Mesothelial cell of epicardium (in vitro differentiated cells): ENCODE measurements at places on chromosomes 13 and 19. TPM values are rescaled to one million over a fixed set of nuclear protein-coding genes. Genes with fewer than 3 reads are reported as not detected.

- no peak for DNase-seq
These were observed 309.1 kb downstream of the KLF12 start for GRCh38 chr13:73825143-73825542.

DNA sequence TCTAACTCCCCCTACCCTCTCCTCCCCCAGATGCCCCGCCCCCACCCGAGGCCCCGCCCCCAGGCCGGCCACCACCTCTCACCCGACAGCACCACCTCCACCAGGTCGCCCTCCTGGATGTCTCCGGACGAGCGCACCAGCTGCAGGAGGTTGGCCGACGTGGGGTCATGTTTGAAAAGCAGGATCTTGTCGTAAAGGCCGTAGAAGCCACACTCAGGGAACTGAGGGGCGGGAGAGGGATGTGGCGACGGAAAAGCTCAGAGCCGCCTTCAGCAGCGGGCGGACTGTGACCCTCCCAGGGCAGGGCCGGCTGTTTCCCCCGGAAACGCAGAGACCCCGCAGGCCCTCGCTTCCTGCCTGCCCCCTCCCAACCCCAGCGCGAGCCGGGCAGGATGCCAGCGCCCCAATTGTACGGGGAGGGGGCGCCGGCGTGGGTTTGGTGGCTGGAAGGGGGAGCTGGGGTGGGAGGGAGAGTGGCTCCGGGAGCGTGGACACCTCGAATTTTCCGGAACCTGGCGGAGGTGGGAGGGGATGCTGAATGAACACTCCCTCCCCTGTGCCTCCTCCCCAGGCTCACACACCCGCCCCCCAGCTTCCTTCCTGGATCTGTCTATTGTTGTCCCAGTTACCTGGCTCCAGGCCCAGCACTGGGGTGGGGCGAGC lies 3.0 kb downstream of the PRKD2 start:
- peak; percentile 62 for DNase-seq

TNFSF13B gene
- total RNA-seq = 1.1 to 2.1 TPM (median 1.6 TPM) in 3 replicates

IRF3 gene
- total RNA-seq = 89.4 to 101 TPM (median 95.0 TPM) in 3 replicates

GRCh38 chr13:27472441-27472840 lies 22.1 kb upstream of the MTIF3 start:
- no peak for DNase-seq

CEACAM1 gene
- total RNA-seq = 0.66 to 1.4 TPM (median 1.3 TPM) in 3 replicates

DNA sequence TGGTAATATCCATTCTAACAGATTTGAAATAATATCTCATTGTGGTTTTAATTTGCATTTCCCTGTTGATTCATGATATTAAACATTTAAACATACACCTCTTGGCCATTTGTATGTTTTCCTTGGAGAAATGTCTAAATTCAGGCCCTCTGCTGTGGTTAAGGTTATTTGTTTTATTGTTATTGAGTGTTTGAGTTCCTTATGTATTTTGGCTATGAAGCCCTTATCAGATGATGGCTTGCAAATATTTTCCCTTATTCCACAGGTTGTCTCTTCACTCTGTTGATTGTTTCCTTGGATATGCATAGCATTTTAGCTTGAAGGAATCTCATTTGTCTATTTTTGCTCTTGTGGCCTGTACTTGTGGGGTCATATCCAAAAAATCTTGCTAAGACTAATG lies 303.6 kb downstream of the GPC5 start:
- DNase-seq = no peak

- DNase-seq = peak; percentile 13
These were observed 87.5 kb downstream of the TSHZ3 start for GRCh38 chr19:31261603-31262212.

EHD2 gene
- total RNA-seq = 38.7 to 39.2 TPM (median 38.8 TPM) in 3 replicates

ERICH6B gene
- not detected in 3 replicates for total RNA-seq

ZNF547 gene
- 3.9 to 6.8 TPM (median 4.7 TPM) in 3 replicates for total RNA-seq

DNA sequence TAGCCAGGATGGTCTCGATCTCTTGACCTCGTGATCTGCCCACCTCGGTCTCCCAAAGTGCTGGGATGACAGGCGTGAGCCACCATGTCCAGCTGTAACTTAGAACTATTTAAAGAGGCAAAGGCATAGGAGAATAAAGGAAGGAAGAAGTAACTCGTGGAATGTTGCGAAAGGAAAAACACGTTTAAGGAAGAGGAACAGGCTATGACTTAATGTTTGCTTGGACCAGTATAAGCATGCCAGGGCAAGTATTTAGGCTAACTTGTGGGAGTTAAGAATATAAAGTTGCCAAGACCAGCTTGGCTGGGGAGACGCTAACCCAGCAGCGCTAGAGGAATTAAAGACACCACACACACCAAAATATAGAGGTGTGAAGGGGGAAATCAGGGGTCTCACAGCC lies 33.5 kb downstream of the ZNF844 start:
- no peak for DNase-seq

- no peak for DNase-seq
These were observed 62.6 kb downstream of the IER2 start for GRCh38 chr19:13212759-13213330.

- DNase-seq = no peak
These were observed 27.7 kb upstream of the POU2F2 start for GRCh38 chr19:42159942-42160341.

- no peak for DNase-seq
These were observed 10.9 kb downstream of the LTBP4 start for GRCh38 chr19:40611900-40612698.

FLT1 gene
- total RNA-seq = 4.9 to 6.5 TPM (median 5.5 TPM) in 3 replicates

DNA sequence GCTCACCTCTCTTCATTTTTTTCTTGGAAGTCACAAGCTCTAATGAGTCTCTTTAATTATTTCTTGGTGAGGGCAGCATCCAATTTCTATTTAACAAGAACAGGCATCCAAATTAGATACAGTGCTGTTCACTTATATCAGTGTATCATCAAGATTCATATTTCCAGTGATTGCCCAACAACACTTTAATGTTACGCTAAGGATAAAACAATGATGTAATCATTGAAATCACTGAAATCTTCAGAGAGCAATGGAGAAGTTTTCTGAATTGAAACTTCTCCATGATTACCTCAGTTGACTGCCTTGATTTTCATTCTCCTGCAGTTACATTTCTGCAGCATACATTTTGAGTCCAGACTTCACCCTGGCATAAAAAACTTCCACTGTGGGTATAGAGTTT lies 17.1 kb upstream of the LRCH1 start:
- no peak for DNase-seq

- no peak for DNase-seq
These were observed 11.8 kb upstream of the ERFL start for GRCh38 chr19:41939861-41940730.

HSD17B14 gene
- total RNA-seq = 22.9 to 29.6 TPM (median 27.1 TPM) in 3 replicates

C13orf46 gene
- 0.54 to 1.8 TPM (median 0.57 TPM) in 3 replicates for total RNA-seq

ZNF723 gene
- total RNA-seq = not detected in 3 replicates

S1PR5 gene
- total RNA-seq = 2.2 to 2.4 TPM (median 2.4 TPM) in 3 replicates

- no peak for DNase-seq
These were observed 119.5 kb downstream of the TUBA3C start for GRCh38 chr13:19062019-19062646.

GRIK5 gene
- 38.3 to 39.9 TPM (median 39.2 TPM) in 3 replicates for total RNA-seq

DNA sequence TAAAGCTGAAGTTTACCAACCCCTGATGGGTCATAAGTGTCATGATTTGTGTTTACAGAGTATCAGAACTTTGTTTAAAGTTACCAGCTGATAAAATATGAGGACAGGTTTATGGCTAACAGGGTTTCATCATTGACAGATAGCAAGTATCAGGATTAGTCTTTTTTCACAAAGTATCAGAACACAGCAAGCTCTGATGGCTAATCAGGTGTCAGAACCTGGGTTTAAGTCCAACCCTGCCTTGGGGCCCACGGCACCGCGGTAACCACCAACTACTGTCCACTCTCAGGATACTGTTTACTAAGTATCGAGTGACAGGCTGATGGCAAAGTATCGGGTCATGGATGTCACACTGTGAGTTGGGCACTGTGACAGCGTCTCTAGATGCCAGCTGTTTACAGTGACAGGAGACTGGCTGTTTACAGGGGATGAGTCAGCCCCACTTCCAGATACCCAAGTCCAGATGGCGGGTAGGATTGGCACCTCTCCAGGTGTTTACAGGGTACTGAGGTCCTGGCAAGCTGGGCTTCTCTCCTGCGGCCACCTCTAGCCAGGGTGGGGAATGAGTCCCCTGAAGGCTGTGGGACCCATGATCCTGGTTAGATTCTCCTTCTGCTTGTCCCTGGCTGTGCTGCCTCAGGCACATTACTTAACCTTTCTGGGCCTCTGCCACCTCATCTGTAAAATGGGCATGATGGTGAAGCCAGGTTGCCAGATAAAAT lies 21.8 kb downstream of the ARRDC2 start:
- DNase-seq = no peak

DNA sequence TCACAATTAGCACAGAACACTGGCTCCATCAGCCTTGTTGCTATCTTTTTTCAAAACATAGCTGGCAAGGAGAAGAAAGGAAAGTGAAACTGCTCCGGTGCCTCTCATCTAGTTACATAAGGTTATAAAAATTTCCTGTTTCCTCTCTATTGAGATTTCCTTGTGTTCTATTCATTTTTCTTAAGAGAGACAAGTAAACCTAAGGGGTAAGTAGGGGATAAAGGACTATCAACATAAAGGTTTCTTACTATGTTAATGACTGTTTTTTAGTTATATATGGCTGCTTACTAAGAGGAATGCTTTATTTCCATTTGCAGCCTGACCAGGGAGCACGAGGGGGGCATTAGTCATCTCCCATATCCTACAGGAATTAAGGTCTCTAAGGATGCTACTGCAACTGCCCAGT lies 73.2 kb upstream of the MLNR start:
- DNase-seq = no peak

C3 gene
- total RNA-seq = 23.1 to 35.3 TPM (median 24.5 TPM) in 3 replicates

DNA sequence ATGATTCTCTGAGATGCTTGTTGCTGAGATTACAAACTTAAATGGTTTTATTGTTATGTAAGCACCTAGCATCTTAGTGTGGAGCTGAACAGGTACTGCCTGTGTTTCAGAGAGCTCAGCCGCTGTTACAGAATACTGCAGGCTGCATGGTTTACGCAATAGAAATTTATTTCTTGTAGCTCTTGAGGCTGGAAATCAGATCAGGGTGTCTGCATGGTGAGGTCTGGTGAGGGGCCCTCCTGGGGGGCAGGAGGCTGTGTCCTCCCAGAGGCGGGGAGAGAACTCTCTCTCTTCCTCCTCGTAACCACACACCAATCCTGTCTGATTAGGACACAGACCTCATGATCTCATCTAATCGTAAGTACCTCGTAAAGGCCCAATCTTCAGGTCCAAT lies 13.1 kb downstream of the ATP11A start:
- no peak for DNase-seq
